Vagina (tissue), 2 donors: ENCODE measurements at places on chromosomes 12 and 14.

DNA sequence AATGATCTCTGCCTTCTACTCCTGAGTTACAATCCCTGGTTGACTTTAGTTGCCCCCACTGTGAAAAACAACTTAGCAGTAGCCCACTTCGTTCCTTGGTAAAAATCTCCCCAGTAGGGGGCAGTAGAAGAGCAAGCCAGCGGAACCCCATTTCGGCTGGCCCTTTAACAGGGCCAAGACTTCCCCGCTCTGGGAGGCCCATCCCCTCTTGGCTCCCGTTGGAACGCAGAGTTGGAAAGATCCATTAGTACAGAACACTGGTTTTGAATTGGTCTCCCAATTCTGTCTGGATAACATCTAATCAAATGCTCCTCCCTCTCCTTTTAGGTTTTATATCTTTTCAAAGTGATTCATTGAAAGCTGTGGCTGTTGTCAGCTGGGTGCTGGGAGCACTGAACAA is 1133.3 kb downstream of the BCL11B start:
- DNase-seq = no peak

DNA sequence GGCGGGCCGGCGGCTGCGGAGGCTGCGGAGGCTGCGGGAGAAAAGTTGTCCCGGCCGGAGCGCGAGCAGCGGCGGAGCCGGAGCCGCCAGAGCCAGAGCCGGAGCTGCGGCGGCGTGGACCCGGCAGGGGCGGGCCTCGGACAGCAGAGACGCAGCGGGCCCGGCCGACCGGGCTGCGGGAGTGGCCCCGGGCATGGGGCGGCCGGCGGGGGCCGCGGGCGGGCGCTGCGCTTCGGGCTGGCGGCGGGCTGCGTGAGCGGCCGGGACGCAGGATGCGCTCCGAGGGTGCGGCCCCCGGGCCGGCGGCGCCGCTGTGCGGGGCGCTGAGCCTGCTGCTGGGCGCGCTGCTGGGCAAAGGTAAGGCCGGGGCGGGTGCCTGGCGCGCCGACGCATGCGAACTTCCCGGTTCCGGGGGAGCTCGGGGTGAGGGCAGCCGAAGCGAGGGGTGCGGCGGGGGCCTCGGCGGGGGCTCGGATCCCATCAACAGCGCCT is at the start of gene TMEM132C:
Gene TMEM132C (plus strand): TSS at position 40 of the 492 bp plus-strand sequence. CDS start 233 bp downstream, at position 273.
- DNase-seq = no peak

DNA sequence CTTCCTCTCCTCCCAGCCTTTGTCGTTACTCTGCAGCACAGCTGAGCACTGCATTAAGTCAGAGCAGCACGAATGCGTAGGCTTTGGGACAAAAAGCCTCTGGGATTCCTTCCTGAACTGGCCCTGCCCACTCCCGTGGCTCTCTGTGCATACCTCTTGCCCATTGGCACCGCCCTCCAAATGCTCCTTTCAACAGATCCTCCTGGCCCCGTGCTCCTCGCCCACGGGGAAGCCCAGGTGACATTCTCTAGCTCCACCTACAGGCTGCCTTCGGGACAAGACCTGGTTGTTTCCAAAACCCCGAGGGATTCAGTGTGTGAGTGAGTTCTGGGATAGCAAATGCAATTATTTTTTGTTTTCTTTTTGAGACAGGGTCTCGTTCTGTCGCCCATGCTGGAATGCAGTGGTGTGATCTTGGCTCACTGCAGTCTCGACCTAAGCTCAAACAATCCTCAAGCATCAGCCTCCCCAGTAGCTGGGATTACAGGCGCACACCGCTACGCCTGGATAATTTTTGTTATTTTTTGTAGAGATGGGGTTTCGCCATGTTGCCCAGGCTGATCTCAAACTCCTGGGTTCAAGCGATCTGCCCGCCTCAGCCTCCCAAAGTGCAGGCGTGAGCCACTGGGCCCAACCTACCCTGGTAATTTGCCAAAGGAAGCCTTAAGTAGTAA is 17.9 kb upstream of the TDRD9 start:
- no peak for DNase-seq

DNA sequence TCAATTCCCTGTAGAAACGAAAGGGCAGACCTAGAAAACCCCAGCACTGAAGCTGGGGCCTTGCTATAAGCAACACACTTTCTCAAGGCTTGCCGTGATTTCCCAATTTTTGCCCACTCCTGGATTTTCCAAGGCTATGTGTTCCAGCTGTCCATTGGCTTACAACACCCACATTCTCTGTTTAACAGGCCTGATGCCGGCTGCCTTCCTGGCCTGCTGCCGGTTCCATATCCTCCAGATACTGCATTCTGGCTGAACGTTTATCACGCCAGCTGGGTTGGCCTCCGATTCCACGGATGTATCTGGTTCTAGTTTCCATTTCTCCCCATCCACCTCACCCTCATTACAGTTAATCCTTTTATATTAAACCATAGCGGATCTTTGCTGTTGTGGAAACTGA is 2.0 kb upstream of the PCNX1 start:
- DNase-seq = no peak

- no peak for DNase-seq
Measured at GRCh38 chr12:90854136-90854689, 100.8 kb downstream of the CCER1 start.

GRCh38 chr14:96905825-96906224 is 108.6 kb downstream of the VRK1 start:
- DNase-seq = no peak

GRCh38 chr12:45725631-45726602 is 3.6 kb upstream of the ARID2 start:
- no peak for DNase-seq

DNA sequence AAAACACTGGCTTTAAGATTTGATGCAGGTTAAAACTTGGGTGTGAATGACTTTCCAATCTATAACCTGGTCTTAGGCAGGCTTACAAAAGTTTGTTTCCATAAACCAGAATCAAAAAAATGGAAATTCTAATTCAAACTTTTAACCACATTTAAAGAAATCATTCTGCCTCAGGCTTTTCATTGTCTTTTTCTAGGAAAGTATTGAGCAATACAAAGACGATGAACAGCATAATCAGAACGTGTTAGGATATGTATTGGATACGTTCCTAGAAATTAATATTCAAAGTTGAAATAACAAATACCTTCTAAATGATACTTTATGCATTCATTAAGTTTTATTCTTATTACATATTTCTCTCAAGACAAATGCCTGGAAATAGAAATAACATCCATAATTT is 172.9 kb downstream of the CEP128 start:
- DNase-seq = no peak

- no peak for DNase-seq
Measured at GRCh38 chr12:6065863-6066199, 58.6 kb downstream of the VWF start.

DNA sequence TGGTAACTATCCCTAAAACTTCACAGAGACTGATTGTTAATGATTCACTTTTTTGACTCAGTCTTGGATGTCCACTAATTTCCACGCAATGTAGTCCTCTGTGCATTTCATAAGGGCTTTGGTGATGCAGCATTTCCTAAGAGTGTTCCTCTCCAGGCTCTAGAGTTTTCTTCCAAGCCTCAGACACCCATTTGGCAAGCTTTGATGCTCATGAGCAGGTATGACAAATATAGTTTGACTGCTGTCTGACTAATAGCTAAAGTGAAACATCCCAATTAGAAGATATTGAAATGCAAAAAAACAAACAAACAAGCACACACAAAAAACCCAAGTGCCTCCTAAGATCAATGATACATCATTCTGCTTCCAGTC is 1.5 kb upstream of the VAMP1 start:
- no peak for DNase-seq

- DNase-seq = no peak
Measured at GRCh38 chr12:103857164-103857563, 16.1 kb upstream of the NT5DC3 start.

GRCh38 chr12:50099302-50100008 is 4.4 kb upstream of the GPD1 start:
- no peak for DNase-seq

- no peak for DNase-seq
Measured at GRCh38 chr12:122243965-122244364, 18.1 kb upstream of the DIABLO start.

- no peak for DNase-seq
Measured at GRCh38 chr12:76028571-76029277, 2.9 kb downstream of the PHLDA1 start.

GRCh38 chr14:103749860-103750259 is 34.2 kb downstream of the ZFYVE21 start:
- no peak for DNase-seq

DNA sequence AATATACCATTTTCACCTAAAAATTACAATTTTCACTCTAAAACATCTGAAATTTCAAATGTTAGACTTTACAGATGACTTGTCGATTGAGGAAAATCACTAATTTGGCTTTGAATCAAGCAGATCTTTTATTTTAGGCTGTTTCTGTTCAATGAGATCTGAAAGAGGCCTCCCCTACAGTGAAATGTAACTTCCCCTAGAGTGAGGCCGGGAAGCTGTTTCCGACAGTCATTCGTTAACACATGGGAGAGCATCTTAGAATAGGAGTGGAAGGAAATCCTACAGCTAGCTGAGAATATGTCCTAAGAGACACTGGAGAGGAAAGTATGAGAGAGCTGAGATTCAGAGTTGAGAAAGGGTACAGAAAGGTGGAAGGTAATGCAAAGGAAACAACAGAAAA is 5.7 kb upstream of the C14orf93 start:
- no peak for DNase-seq

GRCh38 chr12:129719416-129719815 is 184.4 kb downstream of the TMEM132D start:
- no peak for DNase-seq

- no peak for DNase-seq
Measured at GRCh38 chr14:38948171-38948570, 154.9 kb downstream of the SEC23A start.

DNA sequence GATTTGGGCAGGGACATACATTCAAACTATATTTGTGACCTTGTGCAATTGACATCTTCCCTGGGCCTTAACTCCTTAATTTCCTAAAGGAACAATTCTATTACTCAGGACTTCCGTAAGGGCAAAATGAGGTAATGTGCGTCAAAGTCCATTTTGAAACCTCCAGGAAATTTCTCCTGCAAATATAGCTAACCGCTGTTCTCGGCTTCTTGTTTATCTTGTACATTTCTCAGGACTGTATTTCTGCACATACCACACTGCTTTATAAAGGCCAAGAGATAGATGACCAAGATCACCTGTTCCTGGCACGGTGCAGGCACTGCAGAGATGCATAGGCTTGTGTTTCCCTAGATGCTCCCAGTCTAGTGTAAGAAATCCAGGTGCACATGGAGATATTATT is 1009.4 kb downstream of the BCL11B start:
- DNase-seq = no peak

- DNase-seq = no peak
Measured at GRCh38 chr14:74258764-74259035, 19.5 kb downstream of the VSX2 start.

DNA sequence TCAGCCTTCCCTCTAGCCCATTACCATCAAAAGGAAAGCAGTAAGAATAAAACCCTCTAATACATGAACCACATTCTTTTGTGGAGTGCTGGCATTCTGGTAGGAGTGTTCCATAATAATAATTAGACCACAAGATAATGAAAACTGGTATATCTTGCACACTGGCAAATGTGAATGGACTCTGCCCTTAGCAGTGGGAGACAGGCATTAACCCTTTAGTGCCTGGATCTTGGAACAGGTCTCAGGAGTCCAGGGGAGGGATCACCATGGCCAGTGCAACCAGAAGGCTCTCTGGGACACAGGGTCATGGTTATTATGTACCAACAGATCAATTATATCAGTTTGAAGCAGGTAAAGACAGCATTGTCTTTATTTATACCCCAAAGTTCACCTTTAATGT is 387.5 kb upstream of the TMPO start:
- DNase-seq = no peak

GRCh38 chr12:47017901-47018475 is 61.4 kb upstream of the PCED1B start:
- DNase-seq = no peak

DNA sequence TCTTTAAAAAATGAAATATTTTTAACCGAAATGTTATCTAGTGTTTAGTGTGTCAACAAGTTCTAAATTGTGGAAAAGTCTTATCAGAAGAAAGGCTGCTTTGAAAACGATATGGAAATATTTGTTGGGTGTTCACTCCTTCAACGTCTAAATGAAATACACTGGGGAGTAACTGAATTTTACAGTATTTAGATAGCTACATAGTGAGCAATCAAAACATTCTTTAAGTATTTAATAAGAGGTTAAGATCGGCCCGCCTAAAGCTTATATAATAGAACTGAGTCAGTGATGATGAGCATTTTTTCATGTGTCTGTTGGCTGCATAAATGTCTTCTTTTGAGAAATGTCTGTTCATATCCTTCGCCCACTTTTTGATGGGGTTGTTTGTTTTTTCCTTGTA is 228.3 kb downstream of the RAD51B start:
- DNase-seq = no peak

GRCh38 chr14:20683891-20684661 is at the start of gene RNASE4:
Gene RNASE4, plus strand, starts transcription at chr14:20684560. Its CDS starts 14,812 bp downstream, at chr14:20699372.
- DNase-seq = no peak

GRCh38 chr12:112116232-112117060 is 7.9 kb upstream of the NAA25 start:
- no peak for DNase-seq

GRCh38 chr14:89787525-89787924 is 167.0 kb downstream of the EFCAB11 start:
- no peak for DNase-seq

GRCh38 chr12:78931466-78931990 is 67.0 kb downstream of the SYT1 start:
- DNase-seq = no peak

- DNase-seq = no peak
Measured at GRCh38 chr12:71967211-71967610, 28.6 kb downstream of the TPH2 start.

DNA sequence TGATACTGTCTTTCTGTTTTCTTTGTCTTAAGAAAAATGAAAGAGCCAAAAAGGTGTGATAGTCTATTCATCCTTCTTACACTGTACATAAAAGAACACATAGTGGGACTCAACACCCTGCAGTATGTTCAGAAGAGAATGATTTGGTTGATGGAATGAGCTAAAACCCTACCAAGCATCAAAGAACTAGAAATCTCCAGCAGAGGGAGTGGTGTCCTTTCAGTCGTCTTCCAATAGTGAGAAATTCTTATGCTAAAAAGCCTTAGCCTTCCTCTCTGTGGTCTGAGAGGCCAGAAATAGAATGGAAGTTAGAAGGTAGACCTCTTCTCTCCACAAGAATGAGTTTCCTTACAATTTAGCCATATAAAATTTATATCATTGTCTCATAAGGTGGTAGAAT is 393.4 kb upstream of the SEL1L start:
- no peak for DNase-seq

DNA sequence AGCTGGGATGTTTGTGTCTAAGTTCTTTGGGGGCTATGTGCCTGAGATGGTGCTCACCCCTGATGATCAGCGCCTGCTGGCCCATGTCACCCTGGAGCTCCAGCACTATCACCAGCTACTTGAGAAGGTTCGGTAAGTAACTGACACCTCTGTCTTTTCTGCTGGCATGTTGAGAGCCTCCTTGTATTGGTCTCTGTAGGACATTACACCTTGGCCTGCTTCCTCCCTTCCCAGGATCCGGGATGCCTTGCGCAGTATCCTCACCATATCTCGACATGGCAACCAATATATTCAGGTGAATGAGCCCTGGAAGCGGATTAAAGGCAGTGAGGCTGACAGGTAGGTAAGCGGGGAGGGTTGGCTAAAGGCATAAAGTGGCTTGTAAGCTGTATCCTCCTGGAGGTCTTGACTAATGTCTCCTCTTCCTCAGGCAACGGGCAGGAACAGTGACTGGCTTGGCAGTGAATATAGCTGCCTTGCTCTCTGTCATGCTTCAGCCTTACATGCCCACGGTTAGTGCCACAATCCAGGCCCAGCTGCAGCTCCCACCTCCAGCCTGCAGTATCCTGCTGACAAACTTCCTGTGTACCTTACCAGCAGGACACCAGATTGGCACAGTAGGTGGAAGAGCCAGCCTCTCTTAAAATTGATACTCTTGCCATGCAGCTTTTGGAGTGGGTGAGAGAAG is 5.5 kb downstream of the DDIT3 start:
- no peak for DNase-seq
